ENCODE measurements at places on chromosomes 11 and 22. TPM values are rescaled to one million over a fixed set of nuclear protein-coding genes. Genes with fewer than 3 reads are reported as not detected.
A peak's percentile ranks its signal among the peaks of the same experiment; 100 is the strongest.

- peaks cover 13% of the 10 kb centered on the region for H3K4me1 ChIP-seq
- no peak overlapping the region for H3K4me3 ChIP-seq
- no peak overlapping the region for H3K27ac ChIP-seq
- no peaks in the 10 kb centered on the region for H3K36me3 ChIP-seq
- no peaks in the 10 kb centered on the region for H3K27me3 ChIP-seq
- DNase-seq: peak; percentile 15
These were observed 26.3 kb downstream of the STK33 start for GRCh38 chr11:8567602-8568198.

DNA sequence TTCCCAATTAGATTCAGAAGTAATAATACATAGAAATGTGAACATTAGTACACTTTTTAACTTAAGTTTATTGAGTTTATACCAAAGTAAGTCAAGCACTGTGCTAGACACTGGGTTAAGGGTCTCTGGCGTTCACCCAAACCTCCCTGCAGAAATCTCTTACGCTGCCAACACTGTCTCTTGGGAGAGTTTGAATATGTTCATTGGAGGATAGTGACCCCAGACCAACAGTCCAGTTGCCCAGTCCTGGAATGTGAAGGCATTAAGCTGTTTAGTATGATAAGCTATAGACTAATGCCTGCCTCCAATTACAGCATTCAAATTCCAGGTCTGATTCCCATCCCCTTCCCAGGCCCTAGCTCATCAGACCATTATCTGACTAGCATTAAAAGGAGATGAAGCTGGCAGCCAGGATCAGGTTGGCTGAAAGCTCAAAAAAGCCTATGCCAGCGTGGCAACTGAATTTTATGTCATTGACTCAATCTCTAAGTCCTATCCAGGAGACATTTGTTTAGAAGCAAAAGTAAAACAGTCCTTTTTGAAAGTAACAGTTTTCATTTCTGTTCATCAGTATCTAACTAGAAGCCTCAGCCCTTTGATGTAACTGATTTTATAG is 77.8 kb downstream of the SFI1 start:
- H3K4me1 ChIP-seq: no peaks in the 10 kb centered on the region
- no peak overlapping the region for H3K27ac ChIP-seq
- H3K36me3 ChIP-seq: peaks cover 6% of the 10 kb centered on the region

GRCh38 chr11:61460474-61460881 is 30.6 kb downstream of the SDHAF2 start:
- DNase-seq: no peak
- H3K27me3 ChIP-seq: no peaks in the 10 kb centered on the region
- no peak overlapping the region for H3K27ac ChIP-seq
- H3K36me3 ChIP-seq: peaks cover 4% of the 10 kb centered on the region

- no peaks in the 10 kb centered on the region for H3K36me3 ChIP-seq
- DNase-seq: no peak
- peaks cover 7% of the 10 kb centered on the region for H3K27me3 ChIP-seq
- H3K27ac ChIP-seq: no peak overlapping the region
- no peak overlapping the region for H3K4me3 ChIP-seq
These were observed 90.6 kb downstream of the DSCAML1 start for GRCh38 chr11:117706322-117706814.

GRCh38 chr22:27057717-27058116 is 400.3 kb downstream of the MIAT start:
- no peaks in the 10 kb centered on the region for H3K4me1 ChIP-seq
- no peaks in the 10 kb centered on the region for H3K27me3 ChIP-seq
- H3K4me3 ChIP-seq: no peak overlapping the region
- DNase-seq: no peak

Gene CAT
- polyA plus RNA-seq: 94.8 TPM

Gene PIWIL4
- 0.37 TPM for polyA plus RNA-seq

All from keratinocyte (primary cell).